Stimulated activated CD4-positive, alpha-beta T cell treated with anti-CD3 and anti-CD28 coated beads, Interleukin-12 subunit alpha, Interleukin-12 subunit beta, amount 100 ng/mL, for 4 hours (primary cell): ENCODE measurements at places on chromosomes 3 and 15.

GRCh38 chr3:142568393-142569017, 10.0 kb downstream of the ATR start:
- no peak for DNase-seq

DNA sequence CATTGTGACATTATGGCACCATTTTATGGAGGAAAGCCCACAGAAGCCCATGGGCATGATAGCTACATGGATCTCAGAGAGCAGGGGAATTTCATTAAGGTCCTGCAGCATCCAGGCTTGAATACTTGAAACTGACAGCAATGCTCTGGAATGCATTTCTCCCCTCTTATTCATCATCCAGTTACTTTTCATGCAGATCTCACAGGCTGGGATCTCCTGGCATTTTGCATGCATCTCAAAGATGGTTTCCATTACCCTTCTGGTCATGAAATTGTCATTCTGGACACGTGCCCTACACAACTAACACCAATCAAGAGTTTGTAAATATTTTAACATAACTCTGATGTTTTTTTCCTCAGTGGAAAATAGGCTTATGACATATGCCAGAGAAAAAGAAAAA, 32.4 kb downstream of the VGLL3 start:
- DNase-seq: no peak

DNA sequence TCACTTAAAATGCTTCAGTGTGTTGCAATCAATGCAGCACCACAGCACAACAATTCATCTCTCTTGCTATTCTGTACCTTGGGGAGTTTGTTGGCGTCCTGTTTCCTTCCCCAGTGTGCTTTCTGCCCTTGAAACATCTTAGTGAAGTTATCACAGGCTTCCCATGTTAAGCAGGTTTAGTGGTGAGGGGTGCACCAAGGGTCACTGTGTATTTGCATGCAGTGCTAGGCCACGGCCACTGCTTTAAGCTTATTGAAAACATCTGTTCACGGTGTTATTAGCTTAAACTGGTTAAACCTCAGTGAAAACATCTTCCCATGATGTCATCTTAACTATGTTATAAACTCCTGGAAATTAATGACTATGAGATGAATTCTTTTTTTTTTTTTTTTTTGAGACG, 217.3 kb upstream of the GOLIM4 start:
- no peak for DNase-seq

DNA sequence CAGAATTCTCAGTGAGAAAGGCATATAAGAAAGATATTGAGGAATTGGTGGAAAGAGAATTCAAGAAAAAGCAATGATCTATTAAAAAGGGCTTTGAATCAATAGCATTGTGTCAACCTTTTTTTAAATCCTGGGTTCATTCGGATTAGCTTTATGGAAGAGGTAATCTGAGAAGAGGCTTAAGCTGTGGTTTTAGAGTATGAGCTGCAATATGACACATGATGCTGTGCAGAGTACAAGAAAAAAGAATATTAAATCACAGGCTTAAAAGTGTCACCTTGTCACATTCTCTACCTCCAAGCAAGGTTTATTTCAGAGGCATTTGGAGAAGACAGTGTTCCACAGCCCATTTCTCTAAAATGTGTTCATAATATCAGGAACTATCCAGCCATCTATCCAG, 128.9 kb downstream of the RTP4 start:
- no peak for DNase-seq

DNA sequence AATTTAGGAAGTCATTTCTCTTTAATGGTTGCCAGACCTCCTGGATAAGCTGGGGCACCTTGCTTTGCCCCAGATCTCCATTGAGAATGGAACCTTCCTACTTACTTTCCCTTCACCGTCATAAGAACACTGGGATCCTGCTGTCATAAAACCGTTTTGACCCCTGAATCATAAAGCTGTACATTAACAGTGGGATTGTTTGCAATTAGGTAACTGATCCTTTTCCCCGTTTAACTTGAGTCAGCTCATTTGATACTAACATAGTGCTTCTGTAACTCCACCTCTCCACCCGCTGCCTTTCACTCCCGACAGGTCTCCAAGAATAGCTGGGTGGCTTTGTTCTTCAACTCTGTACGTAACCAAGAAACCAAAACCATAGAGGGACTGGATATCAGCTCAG, 308.2 kb upstream of the WNT5A start:
- no peak for DNase-seq

DNA sequence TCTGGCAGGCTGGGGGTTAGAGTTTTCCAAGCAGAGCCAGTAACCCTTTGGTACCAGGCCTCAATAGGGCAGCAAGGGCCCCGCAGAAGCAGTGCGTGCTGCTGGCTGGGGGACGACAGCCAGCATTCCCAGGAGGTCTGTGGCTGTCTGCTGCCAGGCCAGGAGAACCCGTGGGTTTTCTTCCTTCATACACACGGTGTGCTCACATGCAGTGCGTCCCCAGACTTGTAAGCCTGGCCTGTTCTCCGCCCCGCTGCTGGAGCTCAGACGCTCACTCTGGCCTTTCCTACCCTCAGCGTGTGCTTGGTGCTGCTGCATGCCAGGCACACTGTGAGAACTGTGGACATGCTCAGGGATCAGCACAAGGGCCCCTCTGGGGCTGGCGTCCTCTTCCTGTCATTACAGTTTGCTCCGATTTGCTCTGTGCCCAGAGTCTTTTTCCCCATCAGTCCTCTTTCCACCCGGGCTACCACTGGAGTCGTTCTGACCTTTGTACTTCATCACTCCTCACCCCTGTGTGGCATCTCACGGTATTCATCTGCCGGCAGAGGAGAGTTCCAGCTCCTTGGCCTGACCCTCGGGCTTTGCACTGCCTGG, 149.5 kb downstream of the DNAJB8 start:
- DNase-seq: no peak

DNA sequence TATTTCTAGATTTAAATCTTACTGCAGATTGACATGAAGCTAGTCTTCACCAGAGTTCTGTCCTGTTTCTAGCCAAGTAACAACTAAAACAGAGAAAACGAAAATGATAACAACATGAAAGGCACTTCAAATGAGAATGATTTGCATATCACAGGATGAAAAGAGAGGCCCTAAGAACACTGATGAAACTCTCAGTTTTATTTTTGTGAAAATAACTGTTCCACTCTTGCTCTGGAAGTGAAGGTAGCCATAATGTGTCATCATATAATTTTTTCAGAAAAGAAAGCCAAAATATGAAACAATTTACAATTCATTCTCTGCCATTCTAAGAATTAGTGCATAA, 274.4 kb downstream of the ADAMTSL3 start:
- DNase-seq: no peak

- DNase-seq: no peak
These were observed 141.9 kb downstream of the TPRA1 start for GRCh38 chr3:127448671-127449070.

GRCh38 chr15:47725051-47725450, 7.7 kb downstream of the SEMA6D start:
- DNase-seq: no peak

DNA sequence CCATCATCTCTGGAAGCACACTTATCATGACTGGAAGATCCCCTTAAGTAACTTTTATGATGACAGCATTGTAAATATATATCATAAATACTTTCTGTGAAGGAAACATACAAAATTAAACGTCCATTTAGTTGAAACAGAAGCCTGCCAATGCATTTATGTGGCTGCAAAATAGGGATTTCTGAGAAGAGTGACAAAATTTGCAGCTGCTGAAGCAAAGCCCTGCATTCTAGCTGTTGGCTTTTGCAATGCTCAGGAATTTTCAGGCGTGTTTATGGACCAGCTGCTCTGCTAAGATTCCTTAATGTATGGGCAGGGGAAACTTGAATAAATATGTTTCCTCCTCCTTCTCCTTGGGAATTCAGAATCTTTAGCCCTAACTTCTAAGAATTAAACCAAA, 137.3 kb downstream of the CACNA2D3 start:
- DNase-seq: no peak

DNA sequence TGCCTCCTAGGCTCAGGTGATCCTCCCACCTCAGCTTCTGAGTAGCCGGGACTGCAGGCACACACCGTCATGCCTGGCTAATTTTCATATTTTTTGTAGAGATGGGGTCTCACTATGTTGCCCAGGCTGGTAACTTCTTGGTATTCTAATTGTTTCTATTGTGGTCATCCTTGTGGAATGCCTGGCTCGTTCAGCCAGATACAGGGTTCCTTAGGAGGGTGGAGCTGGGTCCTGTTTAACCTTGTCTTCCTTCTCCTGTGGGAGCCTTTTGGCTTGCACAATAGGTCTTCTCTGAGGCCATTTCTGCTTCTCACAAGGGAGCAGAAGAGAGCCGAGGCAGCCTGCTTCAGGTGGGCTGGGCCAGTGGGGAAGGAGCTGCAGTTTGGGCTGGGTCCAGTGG, 15.7 kb downstream of the PLEKHO2 start:
- DNase-seq: no peak

GRCh38 chr3:169657351-169658124, 6.0 kb downstream of the MECOM start:
- no peak for DNase-seq

GRCh38 chr3:15409239-15409638, 18.1 kb downstream of the METTL6 start:
- DNase-seq: no peak

DNA sequence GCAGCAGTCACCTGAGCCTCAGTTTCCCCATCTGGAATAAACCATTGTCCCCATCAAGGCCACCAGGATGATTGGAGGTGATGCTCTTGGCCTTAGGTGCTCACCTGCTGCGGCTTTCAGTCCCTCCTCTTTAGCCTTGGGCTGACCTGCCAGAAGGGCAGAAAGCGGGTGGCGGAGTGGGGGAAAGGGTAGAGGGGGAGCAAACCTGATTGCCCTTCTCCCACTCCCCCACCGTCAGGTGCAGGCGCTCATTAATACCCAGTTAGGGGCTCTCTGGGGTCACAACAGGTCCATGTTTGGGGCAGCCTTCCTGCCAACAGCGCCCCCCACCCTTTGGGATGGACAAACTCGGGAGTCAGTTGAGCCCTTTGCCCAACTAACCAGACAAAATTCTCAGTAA, 50.5 kb downstream of the GRIP2 start:
- no peak for DNase-seq

- no peak for DNase-seq
These were observed 331.0 kb upstream of the RARB start for GRCh38 chr3:25097023-25097422.

GRCh38 chr3:127209840-127210653, 17.1 kb downstream of the PRR23E start:
- no peak for DNase-seq

- no peak for DNase-seq
These were observed 232.9 kb upstream of the GPR149 start for GRCh38 chr3:154662851-154663250.

DNA sequence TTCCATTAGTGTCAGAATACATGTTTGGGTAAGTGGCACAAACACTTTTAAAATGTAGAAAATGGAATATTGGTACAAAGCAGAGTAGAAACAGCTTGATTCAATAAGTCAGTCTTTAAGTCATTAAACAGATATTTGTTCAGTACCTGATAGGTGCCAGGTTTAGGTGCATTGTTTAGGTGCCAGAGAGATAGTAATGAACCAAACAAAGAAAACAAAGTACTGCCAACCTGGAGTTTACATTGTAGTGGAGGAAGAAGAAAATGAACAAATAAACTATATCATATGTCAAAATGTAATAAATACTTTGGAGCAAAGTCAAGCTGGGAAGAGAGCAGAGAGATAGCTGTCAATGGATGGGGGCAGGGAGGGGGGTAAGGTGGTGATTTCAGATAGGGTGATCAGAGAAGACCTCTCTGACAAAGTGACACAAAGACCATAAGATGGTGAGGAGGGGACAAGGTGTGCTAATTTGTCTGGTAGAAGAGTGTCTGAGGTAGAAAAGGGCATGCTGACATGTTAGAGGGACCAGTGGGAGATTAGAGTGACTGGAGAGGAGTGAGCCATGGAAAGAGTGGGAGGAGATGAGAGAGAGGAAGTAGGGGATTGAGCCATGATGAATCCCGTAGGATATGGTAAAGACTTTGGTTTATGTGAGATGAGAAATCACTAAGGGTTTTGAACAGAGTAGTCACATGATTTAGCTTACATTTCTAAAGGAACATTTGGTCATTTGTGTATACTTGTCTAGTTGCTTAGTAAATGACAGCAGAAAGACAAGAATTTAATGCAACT, 128.2 kb downstream of the UBE2E2 start:
- DNase-seq: no peak

DNA sequence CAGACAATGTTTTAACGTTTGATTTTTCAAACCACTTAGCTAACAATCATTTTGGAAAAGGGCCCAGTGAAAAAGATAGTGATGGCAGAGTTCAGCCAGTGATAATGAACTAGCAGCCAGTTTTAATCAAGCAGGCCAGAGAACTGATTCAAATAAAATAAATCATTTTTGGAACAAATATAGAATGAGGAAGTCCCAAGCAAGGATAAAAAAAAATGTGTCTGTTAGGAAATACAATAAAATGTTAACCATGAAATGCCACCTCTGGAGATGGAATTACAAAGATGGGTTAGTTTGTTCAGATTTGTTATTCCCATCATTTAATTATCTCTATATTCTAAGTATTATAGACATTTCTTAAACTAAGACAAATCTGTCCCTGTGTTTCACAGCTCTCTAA, 1.1 kb downstream of the HERC1 start:
- no peak for DNase-seq

GRCh38 chr15:101500865-101501551, 11.5 kb upstream of the PCSK6 start:
- DNase-seq: no peak

GRCh38 chr3:14209581-14210289, 31.1 kb downstream of the LSM3 start:
- no peak for DNase-seq

DNA sequence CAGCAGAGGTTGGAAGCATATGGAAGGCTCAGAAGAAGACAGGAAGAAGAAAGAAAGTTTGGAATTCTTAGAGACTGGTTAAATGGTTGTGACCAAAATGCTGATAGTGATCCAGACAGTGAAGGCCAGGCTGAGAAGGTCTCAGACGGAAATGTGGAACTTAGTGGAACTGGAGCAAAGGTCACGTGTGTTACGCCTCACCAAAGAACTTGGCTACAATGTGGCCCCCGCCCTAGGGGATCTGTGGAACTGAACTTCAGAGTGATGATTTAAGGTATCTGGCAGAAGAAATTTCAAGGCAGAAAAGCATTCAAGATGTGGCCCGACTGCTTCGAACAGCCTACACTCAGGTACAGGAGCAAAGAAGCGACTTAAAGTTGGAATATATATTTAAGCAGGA, 83.1 kb downstream of the MYO5A start:
- DNase-seq: no peak

- DNase-seq: no peak
These were observed 55.9 kb upstream of the GCNT3 start for GRCh38 chr15:59555696-59556095.

DNA sequence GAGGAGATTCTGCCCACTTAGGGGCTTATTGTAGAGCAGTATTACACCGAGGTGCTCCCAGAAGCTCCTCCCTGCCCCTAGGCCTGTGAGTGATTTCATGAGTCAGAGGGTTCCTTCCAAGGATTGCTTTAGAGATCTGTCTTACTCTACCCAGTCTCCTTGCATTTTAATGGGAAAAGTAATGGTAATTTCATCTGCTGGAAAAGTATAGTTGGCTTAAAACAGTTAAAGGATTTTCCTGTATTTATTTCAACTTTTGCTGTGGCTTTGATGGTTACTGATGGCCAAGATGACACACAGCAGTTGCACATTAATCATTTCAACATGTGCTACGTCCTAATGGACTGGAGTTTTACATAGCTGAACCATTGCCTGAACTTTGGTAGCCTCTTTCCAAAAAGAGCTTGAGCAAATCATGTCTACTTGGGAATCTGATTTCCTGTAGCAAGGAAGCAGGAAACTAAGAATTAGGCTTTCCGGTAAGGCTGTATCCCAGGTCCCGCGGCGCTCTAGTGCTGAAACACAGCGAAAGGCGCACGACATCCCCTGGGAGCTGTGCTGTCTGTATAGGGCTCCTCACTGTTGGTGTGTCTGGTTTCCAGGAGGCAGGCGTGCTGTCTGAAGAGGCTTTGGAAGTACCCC, 9.2 kb upstream of the PGPEP1L start:
- DNase-seq: no peak
